Activated CD4-positive, alpha-beta T cell treated with anti-CD3 and anti-CD28 coated beads for 24 hours (primary cell): ENCODE measurements at places on chromosomes 1 and 21.

GRCh38 chr1:8463144-8463927, 145.4 kb downstream of the SLC45A1 start:
- no peak for DNase-seq

DNA sequence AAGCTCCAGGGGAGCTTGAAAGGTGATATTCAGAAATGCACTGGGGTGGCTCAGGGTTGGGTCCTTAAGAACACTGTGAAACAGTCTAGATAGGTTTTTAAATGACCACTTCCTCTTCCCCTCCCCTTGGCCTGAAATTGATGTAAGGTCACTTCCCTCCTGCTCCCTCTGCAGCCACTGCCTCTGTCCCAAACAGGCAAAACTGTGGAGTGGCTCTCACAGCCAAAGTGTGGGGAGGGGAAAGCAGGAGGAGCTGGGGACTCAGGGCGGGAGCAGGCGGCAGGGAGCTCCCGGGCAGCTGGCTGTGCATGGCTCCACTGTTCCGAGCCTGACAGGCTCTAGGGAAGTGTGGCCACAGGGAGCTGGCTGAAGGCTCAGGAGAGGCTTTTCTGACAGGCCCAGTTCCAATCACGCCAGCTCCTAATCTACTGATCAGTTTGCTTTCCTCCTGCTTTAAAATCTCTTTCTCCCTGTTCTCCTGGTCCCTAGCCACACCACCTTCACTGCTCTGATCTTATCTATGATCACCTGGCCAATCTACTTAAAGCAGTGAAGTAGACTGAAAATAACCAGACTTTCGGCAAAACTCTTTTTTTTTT, 5.1 kb upstream of the CSRP1 start:
- no peak for DNase-seq

DNA sequence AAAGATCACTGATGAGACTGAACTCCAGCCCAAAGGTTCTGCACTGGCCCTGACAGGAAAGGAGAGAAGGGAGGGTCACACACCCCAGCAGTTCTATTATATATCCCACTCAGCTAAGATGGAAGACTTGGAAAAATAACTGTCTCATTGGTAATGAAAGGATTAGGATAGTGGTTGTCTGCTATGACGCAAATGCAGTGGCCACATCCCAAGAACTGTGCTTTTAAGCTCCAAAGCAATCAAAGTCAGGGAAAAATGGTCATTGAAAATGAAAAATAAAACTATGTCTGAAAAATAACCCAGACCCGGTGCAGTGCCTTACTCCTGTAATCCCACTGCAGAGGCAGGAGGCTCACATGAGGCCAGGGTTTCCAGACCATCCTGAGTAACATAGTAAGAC, 31.0 kb downstream of the PSMG1 start:
- no peak for DNase-seq

GRCh38 chr1:172002725-172003345, 161.5 kb downstream of the DNM3 start:
- DNase-seq = peak; percentile 7

DNA sequence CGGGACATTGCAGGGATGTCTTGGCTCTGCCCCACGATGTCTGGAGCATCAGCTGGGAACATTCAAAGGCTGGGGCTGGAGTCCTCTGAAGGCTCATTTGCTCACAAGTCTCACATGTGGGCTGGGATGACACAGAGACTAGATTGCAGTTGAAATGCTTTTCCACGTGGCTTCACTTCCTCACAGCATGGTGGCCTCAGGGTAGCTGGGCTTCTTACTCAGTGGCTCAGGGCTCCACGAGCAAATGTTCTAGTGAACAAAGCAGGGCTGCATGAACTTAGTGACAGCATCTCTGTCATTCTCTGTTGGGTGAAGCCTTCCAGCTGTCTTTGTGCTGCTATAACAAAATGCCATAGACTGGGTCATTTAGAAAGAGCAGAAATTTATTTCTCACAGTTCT, 247.0 kb upstream of the POU3F1 start:
- DNase-seq = no peak

- DNase-seq = peak; percentile 83
These were observed 34.8 kb downstream of the KCNQ4 start for GRCh38 chr1:40818264-40818961.

DNA sequence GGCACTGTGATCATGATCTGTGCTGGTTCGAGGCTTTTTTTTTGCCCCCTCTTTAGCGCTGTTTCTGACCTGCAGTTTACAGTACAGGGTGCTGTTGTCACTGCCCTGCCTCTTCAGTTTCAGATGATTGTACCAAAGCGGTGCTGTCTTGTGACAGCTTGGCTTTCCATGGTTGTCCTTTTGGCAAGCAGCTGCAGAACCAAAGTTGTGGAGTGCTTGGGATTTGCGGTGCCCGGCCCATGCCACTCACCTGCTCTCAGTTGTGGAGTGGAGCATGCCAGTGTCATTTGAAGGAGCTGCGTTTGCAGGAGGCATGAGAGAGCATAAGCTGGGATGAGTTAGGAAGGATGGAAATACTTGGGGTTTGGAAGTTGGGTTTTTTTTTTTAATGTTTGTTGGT, 48.4 kb downstream of the DOP1B start:
- DNase-seq = no peak

DNA sequence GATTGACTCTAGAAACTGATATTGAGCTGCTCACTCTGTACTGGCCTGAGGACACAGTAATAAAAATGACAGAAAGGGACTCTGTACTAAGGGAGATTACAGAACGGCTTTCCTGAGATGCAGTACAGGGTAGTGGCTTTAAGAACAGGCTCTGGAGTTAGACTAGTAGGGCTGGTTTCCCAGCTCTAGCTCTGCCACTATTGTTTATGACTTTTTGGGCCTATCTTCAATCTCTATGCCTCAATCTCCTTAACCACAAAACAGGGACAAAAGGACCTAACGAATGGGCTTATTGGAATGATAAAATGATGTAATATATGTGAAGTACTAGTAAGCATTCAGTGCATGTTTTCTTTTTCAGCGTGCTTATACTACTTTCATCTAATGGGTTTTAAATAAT, 1.4 kb downstream of the DEPDC1 start:
- no peak for DNase-seq

DNA sequence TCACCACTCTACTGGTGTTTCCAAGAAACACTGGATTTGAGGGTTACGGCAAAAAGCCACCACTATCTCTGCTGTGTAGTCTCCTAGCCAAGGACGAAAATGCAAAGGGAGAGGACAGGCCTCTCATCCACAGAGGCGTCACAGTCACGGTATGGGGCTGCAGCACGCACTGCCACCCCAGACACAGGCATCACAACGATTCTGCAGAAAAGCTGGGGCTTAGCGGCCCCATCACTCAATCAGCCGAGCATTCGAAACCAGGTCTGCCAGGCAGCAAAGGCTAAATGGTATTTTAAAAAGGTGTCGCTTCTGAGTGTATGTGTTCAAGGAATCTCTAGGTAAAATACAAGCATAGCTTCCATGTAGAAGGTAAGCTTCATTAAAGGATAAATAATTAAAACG, 1.4 kb downstream of the RIPK4 start:
- no peak for DNase-seq

- DNase-seq = no peak
These were observed 12.2 kb downstream of the HLX start for GRCh38 chr1:220891224-220892085.

DNA sequence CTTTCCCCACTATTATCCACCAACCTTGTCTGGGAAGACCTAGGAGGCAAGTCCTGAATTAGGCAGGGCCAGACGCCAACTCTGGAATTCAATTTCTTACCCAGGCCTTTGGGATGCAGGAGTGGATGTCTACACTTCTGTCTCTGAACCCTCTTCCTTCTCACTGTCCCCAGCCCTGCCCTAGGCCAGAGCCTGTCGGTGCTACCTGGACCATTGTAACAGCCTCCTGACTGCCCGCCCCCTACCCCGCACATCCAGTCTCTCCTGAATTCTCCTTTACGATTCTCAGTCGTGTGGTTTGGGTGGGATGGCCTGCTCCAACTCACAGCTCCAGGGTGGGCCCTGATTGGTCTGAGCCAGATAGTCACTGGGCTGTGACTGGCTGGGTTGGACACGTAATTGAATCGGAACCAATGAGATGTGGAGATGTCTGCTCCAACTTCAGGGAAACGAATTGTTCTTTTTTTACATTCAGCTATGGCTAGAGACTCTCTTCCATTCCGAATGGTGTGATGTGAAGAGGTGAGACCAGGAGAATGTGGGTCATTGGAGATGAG, 304.6 kb downstream of the PTPRU start:
- no peak for DNase-seq

DNA sequence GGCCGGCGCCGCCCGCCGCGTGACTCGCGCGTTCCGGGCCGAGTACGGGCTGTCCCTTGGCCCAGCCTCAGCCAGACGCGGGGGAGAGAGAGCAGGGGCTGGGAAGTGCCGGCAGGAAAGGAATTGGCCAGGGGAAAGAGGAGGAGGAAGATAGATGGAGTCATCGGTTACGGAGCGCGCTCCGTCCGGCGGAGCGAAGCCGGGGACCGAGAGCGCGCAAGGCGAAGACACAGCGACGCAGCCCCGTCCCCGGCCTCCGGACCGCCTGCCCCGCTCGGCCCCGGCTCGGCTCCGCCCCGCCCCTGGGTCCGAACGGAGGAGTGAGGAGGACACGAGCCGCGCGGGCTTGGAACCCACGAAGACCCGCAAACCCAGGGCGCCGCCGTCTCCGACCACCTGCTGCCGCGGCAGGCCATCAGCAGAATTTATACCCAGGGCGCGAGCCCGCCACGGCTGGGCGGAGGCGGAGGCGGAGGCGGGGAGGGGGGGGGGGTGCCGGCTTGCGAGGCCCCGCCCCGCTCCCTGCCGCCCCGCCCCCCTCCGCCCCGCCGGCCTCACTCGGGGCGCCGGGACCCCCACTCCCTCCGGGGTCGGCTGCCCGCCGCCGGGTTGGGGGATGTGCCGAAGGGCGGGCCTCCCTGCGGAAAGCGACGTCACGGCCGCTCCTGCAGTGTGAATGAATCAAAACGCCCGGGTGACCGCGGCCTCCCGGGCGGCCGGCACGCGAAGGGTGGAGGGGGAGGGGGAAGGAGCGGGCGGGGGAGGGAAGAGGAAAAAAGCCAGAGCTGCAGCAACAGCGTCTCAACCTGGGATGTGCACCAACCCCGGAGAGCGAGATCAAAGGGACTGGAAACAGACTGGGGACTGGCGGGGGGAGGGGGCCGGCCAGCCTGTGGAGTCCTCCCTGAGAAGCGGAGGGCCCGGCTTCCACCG, at the start of gene LHX4:
Gene LHX4, plus strand, starts transcription at position 782 of the 933 bp plus-strand sequence. CDS start 266 bp downstream, outside the sequence.
- no peak for DNase-seq

GRCh38 chr1:159949981-159950381, 4.1 kb downstream of the SLAMF9 start:
- no peak for DNase-seq

DNA sequence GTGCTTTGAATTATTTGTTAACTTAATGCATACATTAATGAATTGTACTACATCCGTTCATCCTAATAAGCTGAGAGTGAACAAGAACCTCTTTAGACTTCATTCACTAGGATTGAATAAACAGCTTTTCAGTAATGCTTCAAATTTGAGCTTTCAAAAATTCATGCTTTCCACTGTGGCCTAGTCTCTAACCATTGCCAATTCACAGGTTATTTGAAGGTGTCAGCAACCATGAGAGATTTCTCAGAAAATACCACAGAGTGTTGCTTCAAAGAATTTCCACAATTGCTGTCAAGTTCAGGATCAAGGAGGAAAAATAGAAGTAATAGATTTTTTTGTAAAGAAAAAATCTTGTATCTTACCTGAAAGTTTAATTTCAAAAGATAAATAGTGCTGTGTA, 72.7 kb downstream of the AK5 start:
- no peak for DNase-seq

DNA sequence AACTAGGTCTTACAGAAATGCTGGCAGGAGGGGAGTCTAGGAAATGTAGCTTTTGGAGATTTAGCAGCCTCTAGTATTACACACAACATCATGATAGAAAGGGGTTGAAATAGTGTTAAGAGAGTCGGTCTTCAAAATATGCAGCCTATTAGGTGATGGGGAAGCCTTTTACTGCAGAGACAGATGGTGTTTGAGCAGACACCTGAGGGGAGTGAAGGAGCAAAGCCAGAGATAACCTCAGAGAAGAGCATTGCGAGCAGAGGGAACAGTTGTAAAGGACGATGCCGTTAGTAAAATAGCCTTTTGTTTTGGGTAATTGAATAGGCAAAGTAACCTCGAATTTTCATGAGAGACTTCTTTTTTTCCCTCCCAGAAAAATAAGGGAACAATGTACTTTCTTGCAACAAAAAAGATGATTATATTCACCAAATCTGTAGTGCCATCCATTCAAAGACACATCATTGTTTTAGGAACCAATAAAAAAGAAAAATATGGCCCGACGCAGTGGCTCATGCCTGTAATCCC, 66.3 kb upstream of the KIF1B start:
- no peak for DNase-seq

DNA sequence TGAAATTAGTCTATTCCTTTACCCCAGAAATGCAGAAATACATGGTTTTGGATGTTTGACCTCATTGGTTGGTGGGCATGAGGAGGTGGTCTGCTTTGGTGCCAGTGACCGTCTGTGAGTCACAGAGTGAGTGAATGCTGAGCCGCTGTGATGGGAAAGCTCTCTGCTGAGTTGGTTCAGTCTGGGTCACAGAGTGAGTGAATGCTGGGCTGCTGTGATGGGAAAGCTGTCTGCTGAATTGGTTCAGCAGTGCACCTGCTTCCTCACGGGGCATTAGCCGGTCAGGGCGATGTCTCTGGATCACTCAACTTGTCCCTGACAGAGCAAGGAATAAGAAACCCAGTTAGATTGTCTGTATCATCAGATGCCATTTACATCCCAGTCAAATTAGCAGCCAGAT, 40.8 kb downstream of the ADARB1 start:
- DNase-seq = no peak

DNA sequence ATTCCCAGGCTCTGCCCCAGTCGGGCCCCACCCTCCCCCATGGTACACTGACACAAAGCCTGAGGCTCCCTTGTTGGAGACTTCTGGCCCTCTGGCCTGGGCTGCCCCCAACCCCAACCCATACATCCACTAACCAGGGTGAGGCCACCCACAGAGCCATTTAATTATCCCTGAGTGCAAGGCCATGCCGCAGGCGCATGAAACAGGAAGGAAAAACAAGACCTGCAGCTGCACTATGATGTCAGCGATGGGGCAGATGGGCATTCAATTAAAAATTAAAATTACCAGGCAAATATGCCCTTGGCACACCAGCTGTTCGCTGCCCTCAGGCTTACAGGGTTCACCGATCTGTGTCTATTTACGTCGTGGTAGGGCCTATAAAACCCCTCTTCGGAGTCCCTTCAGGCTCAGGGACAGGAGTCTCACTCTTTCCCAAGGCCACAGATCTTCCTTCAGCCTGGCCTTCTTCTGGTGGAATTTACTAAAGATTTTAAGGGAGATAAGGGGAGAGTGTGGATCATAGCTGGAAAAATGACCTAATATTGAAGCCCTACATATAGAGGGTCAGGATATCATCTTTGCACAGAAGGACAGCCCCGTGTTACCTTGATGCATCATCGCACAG, 29.6 kb upstream of the RGS16 start:
- no peak for DNase-seq

DNA sequence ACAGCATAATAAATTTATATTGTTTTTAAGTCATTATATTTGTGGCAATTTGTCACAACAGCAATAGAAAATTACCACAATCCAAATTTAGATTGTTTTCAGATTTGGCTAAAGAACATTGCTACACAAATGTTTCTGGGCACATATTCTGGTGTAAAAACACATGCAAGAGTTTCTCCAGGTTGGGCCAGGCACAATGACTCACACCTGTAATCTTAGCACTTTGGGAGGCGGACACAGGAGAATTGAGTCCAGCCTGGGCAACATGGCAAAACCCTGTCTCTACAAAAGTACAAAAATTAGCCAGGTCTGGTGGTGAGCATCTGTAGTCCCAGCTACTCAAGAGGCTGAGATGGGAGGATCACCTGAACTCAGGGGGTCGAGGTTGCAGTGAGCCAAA, 8.4 kb downstream of the ERO1B start:
- DNase-seq = no peak

GRCh38 chr1:180278596-180279395, 48.7 kb downstream of the LHX4 start:
- DNase-seq = no peak
